Myocyte (in vitro differentiated cells): ENCODE measurements at places on chromosomes 2 and 18.
A peak's percentile ranks its signal among the peaks of the same experiment; 100 is the strongest.

DNA sequence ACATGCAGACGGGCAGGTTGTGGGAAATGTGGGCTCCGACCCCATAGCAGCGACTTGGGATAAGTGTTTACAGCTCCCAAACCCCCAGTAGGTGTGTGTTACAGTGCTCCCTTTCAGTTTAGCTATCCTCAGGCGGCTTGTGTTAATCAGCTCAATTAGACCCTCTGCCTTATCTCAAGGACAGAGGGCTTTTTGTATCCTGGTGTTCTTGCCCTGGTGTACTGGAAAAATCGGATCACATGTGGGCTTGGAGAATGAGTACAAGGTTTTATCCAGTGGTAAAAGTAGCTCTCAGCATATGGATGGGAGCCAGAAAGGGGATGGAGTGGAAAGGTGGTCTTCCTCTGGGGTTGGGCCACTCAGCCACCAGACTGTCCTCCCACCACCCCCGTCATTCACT lies 264.7 kb upstream of the SYT4 start:
- DNase-seq, result no peak

DNA sequence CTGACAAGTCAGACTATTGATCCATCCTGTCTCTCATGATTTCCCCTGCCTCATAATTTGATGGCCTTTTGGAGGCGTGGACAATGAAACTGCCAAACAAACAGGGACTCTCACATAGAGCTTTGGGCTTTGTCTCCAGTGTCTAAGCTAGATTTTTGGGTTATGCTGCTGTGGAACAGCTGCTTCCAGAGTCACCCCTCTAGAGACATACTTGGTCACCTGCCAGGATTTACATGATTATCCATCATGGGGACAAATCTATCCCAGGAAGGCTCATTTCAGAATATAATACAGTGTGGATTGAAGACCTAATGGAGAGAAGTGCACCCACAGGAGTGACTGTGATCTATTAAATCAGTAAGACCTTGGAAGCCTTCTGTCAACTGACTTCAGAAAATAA lies 159.6 kb downstream of the SLC8A1 start:
- DNase-seq, result no peak

DNA sequence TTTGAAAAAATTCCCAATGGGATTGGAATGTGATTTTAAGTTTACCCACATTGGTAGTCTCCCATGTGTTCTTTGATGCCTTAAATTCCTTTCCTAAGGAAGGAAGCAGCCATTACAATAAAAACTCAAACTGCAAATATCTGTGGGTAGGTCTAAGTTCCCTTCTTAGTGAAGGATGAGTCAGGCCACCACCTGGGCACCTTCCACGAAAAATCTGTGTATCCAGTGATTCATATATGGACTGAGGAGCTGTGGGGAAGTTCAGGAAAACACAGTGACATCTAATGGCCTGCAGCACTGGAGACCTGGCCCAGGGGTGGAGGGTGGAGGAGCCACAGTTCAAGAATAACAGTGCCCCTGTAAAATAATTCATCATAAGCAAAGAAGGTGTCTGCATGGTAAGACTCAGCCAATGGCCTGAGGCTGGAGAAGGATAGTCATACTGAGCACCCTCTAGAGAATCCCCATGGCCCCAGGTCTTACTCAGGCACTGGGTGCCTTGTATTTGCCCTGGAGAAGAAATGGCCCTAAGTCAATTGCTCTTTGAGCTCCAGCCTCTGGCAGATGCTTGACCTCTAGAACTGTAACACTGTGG lies 248.6 kb downstream of the SP3 start:
- no peak for DNase-seq

DNA sequence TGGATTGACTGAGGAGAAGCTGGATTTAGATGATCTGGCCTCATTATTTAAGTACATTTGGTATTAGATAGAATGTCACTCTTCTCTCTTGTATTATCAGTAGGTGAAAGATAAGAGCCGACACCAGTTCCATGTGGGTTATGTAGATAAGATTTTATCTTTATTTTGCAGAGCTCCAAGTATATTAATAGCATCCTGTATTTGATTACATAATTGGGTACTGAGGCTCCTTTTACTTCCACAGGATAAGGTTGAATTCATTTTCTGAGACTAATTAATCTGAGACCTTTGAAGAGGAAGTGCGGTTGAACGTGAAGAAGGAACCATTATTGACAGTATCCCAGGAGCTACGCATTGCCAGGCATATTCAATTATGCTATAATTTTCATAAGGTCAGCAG lies 32.8 kb upstream of the CD226 start:
- no peak for DNase-seq

DNA sequence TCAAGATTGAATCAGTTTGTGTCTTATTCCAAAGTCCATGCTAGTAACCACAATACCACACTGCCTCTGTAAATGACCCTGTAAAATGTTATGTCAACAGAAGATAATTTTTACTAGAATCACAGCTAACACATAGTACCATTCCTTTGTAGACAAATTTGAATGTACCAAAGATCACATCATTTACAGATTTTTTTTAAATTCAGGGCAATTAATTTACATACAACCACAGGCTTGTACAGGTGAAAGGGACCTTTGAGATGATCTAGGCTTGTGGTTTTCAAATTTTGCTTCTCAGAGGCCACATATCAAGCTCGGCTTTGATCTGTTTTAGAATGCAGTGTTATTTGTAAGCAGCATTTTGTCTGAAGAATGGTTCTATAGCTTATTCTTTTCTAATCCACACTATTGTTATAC lies 63.8 kb upstream of the PPM1B start:
- no peak for DNase-seq

DNA sequence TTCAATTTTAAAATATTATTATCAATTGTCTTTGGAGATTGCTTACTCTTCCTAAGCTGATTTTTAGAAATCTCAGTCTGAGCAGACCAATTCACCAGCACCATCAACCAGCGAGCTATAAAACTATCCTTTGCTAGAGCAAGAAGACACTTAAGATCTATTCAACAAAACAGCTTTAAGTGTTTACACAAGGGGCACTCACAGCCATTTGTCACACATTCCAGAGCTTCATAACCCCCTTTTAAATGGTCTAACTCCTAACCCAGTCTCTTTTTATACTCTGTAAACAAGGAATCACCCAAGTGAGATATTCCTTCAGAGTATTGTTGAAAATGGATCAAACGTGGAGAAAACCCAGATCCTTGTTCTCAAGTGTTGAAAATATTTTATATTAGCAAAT lies 1294.1 kb upstream of the CHAC2 start:
- DNase-seq, result no peak

DNA sequence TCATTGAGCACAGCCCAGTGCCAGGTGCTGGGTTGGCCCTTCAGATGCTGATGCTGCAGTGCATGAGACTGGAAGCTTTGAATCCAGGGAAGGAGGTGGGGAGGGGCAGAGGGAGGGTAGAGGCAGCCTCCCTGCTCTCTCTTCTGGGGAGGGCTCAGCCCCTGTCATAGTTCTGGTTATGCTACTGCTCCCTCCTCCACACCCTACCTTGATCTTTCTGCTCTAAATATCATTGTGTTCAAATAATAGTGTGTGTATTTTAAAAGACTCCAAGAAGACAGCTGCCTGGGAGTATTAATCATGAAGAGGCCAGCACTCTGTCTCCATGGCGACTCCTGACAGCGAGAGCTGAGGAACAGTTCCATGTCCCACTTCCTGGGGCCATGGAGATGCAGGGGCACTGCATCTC lies 3.8 kb upstream of the EGR4 start:
- DNase-seq, result peak; percentile 78

DNA sequence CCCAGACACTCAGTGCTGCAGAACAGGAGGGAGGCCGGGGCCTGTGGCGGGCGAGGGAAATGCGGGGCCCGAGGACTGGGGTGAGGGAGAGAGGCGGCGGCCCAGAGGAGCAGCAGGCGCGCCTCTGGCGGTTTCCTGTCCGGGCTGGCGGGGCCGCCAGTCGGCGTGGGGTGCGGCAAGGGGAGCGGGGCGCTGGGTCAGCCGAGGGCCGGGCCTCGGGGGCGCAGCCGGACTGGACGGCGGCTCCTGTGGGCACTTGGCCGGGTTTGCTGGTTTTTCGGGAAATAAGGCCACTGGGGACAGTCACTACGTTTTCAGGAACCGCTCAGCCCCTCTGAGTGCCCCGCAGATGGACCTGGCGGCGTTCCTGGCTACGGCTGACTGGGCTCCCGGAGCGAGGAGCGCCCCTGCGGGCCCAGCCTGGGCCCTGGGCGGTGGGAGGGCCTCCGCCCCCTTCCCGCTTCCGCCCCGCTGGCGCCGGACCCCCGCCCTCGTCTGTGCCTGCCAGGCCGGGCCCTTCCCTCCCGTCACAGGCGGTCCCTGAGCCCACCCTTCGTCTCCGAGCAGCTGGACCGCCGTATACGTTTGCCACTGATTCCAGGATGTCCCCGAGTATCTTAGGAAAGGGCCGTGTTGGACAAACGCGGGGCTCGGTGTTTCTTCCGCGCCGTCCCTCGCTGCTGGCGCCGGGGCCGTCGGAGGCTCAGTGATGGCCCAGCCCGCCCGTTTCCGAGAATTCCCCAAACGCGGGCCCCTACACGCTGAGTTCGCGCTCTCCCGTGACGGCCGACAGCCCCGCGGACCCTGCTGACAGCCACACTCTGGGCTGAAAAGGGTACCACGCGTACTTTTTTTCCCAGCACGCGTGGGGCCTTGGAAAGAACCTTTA lies 84.6 kb downstream of the FAM210A start:
- no peak for DNase-seq

- DNase-seq, result no peak
Observed at GRCh38 chr18:46939998-46940571, 22.7 kb downstream of the KATNAL2 start.

DNA sequence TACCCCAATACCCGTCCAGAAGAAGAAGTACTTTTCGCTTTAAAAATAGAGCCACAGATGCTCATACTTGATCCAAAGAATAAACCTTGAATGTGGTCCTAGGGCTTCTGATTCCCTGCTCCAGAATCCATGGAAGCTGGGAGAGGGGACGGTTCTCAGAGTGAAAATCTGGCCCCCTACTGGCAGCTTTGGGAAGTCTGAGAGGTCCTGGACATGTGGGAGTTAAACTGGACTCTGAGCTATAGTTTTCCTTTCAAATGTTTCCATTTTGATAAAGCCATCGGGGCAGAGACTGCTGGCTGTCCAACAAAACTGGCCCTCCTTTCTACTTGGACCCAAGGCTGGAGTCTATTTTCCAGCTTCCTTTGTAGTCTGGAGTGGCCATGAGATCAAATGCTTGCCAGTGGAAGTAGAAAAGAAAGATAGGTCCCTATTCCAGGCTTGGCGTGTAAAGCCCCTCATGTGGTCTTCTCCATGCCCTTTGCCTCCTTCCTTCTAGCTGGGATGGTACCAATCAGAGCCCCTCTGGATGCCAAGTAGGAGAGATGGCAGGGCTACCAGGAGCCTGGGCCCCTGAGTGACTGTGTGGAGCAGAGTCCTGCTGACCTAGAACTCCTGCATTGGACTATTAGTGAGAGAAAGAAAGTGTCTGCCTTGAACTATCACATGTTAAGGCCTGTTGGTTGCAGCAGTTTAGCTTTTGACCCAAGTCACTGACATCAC lies 37.7 kb upstream of the TBC1D8 start:
- DNase-seq, result no peak

DNA sequence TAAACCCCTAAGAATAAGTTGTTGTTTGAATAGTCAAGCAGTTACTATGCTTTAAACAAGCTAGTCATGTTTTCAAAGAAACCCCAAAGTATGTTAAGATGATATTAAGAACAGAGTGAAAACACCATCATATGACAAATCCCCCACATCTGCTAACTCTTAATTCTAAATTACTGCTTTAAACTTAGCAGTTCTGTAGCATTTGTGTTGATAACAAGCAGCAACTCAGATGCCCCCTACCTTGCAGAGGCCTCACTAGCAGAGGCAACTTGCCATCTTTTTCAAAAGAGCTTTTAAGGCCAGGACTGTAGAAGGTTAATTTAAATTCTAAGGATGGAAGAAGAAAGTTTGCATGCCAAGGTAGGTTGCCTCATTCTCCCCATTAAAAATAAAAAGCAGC lies 376.2 kb downstream of the SETBP1 start:
- no peak for DNase-seq

- DNase-seq, result no peak
Observed at GRCh38 chr2:64391940-64392339, 62.0 kb upstream of the LGALSL start.

- DNase-seq, result no peak
Observed at GRCh38 chr2:32623311-32623706, 4.5 kb upstream of the TTC27 start.

DNA sequence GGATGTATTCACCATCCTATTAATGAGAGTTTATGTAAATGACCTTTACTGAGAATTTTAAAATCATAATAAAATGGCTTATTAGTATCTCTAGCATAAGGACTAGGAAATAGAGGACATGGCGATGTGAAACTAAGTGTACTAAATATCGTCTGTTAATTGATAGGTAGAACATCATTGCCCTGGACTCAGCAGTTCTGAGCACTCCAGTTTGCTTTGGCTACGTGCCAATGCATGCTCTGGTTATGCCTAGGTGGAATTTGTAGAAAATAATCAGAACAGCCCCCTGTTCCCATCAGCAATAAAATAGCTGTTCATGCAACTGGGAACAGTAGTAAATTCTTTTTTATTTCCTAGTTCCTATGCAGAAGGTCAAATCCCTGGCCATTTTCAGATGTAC lies 247.8 kb downstream of the DOK6 start:
- DNase-seq, result no peak

GRCh38 chr2:96956211-96956610 lies 30.2 kb downstream of the FAM178B start:
- no peak for DNase-seq

DNA sequence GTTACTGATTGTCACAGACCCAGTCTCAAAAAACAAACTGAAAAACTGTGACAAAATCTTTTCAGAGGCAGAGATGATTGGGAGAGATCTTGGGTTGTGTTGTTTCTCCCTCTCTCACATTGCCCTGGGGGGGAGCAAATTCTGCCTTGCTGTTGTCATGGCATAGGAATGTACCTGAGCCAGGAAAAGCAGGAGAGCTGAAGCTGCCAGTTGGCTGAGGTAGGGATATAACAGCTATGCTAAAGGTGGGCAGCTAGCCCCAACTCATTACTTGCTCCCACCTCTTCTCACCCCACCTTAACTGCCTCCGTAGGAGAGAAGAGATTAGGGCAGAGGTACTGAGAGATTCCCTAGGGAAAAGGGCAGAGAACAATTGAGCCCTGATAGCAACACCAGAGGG lies 299.3 kb downstream of the OSR1 start:
- no peak for DNase-seq

DNA sequence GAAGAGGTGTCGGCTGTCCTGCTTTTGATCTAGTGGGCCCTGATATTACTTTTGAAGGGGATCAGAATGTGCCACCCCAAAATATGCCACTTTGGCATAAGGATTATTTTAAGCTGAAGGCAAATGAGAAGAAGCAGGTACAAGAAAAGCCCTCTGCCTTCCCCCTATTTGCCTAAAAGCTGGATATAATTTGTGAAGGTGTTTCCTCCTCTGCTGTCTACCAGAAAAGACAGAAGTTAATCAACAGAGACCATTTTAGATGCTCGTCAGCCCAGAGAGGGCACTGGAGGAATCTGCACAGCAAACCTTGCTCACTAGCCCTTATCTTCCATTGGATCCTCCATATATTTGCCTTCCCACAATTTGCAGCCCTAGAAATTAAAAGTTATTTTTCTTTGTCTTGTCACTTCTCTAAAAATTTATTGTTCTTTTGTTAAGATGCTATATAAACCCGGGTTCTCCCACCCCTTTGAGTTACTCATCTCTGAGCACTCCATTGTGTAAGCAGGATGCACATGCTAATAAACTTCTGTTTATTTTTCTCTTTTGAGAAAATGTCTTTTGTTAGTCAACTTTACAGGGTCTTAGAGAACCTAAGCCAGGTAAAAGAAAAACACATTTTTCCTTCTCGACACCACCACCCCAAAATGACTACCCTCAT lies 163.2 kb upstream of the SLC1A4 start:
- DNase-seq, result no peak

GRCh38 chr2:240327566-240327965 lies 107.9 kb upstream of the GPC1 start:
- no peak for DNase-seq

GRCh38 chr2:210456571-210456970 lies 20.0 kb downstream of the LANCL1 start:
- DNase-seq, result no peak
